GM12865 (cell line): ENCODE measurements at places on chromosomes 6 and 20.

GRCh38 chr20:11182720-11183119 is 508.9 kb upstream of the JAG1 start:
- no peak for DNase-seq

DNA sequence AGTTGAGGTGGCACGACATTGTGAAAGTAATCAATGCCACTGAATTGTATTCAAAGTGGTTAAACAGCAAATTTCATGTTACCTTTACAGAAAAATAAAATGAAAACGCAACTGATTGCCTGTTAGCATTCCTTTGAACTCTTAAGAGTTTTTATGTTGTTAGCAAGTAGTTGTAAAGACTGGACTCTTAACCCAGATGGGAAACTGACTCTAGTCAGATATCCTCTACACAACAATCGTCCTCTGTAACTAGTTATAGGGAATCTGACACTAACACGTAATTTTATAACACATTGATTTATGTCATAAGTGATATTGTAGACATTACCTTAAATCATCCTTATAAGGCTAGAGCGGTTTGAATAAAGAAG is 3.0 kb upstream of the FBXO9 start:
- DNase-seq, result no peak

DNA sequence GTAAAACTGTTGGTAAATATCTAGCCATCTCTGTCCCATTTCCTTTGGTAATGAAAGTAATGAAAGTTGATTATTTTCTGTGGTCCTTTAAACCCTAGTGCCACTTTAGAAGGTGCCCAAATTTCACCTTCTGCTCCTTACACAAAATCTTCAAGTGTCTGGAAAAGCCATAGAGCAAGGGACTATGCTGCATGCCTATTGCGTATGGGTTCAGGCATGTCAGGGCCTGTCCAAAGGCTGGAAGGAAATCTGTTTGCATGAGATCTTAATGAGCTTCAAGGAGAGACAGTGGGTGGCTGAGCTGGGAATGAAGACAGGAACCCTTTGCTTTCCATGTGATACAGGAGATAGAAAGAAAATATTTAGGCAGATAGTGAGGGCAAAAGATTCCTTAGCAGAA is 66.6 kb upstream of the CCN6 start:
- no peak for DNase-seq

DNA sequence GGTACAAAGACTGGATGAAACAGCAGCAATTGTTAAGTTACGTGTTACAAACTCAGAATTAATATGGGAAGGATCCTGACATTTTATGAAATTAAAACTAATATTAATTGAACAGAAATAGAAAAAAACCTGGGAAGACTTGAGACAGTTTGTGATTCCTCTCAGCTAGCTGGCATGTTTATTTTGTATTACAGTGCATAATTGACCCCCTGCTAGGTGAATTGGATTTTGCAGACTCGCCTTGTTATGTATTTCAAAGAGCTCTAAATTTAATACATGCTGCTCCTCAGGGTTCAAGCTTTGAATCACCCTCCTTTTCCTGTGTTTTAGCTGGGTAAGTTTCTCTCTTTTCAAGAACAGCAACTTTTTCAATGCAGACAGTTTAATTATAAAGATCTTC is 339.4 kb downstream of the PLCB1 start:
- no peak for DNase-seq

DNA sequence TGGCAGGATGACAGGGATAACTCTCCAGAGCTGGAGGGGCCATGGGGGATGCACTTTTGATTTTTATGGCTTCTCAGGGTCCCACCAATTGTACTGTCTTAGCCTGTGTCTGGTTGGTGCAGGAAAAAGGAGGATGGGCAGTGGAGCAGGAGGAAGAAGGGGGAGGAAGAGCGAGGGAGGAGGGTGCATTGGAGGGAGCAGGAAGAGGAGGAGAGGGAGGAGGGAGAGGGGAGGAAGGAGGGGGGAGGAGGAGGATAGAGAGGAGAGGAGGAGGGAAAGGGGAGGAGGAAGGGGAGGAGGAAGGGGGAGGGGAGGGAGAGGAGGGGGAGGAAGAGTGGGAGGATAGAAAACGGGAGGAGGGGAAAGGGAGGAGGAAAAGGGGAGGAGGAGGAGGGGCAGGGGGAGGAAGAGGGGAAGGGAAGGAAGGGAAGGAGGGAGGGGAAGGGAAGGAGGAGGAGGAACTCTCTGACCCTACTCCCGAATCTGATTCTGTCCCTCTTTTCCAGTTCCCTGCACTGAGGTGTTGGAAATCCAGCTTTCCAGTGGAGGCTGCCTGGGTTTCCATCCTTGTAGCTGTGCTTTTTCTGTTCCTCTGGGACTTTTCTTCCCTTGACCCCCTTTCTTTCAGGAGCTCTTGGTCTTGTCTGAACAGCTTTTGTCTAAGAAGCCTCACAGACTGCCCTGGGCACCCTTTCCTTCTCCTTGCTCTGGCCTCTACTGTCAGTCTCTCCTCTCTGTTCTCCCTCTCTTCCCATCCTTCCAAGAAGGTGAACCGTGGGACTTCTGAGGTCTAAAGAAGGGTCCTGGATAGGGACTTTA is 149.4 kb downstream of the DHX35 start:
- no peak for DNase-seq

- DNase-seq, result peak; percentile 78
These were observed 67.4 kb downstream of the ALDH8A1 start for GRCh38 chr6:134882426-134883038.

DNA sequence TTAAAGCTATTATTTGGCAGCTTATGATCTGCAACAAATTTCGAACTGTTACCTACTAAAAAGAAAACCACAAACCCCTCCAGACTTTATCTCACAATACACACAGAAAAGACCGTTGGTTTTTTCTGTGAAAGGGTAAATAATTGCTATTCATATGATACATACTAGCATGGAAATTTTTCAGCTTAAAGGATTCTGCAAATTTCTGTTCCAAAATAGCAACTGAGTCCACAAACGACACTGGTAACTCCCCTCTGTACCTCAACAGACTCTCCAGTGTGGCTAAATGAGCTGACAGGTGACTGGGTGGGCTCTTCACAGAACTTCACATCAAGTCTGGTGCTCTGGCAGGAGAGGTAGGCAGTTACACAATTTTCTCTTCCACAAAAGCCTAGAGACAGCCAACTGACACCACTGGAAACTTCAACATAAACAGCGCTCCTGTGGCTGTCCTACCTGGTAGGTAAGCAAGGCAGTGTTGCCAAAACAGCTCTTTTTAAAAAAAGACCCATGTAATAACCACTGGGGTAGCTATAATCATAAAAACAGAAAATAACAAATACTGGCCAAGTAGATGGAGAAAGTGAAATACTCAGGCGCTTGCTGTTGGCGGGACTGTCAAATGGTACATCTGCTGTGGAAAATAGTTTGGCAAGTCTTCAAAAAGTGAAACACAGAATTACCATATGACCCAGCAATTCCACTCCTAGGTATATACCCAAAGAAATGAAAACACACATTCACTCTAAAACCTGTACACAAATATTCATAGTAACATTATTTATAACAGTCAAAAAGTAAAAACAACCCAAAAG is 37.8 kb downstream of the ELOVL5 start:
- DNase-seq, result no peak

DNA sequence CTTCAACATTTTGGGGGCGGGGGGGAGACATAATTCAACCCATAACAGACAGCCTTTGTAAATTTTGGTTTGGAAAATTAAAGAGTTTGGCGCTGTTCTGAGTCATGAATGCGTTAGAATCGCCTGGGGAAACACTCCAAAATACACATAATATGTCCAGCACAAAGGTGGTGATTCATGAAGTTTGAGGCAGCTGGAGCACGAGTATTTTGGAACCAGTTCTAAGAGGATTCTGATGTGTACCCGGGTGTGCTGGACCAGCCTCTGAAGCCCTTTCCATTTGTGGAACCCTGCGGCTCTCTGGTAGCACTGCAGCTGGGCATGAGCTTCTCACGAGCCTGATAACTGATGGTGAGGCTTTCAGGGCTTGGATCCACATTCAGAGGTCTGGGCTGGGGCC is 4.7 kb downstream of the GMPR start:
- no peak for DNase-seq

DNA sequence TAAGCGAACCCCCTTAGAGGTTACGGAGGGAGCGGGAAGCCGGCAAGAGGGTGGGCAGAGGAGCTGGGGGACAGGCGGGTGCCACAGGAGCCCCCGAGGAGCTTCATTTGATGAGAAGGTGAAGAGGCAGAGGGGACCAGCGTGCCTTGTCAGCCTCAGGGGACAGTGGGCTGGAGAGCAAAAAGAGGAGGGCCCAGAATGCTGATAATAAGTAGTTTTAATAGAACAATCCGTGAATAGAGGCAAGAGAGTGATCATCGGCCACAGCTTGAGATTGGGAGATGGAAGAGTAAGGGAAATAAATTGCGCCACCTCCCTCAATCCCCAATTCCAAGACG is 1.3 kb downstream of the COL19A1 start:
- DNase-seq, result no peak

DNA sequence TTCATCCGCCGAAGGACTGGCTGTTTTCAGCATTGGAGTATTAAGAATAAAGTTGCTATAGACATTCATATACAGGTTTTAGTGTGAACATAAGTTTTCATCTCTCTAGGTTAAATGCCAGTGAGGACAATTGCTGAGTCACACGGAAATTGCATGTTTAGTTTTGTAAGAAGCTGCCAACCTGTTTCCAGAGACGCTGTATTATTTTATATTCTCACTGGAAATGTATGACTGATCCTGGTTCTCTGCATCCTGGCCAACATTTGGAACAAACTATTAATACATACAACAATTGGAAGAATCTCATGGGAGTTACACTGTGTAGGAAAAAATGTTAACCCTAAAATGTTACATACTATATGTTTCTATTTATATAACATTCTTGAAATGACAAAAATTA is 16.7 kb upstream of the TGM6 start:
- DNase-seq, result no peak

GRCh38 chr6:166435574-166435973 is 52.8 kb upstream of the MPC1 start:
- DNase-seq, result no peak

DNA sequence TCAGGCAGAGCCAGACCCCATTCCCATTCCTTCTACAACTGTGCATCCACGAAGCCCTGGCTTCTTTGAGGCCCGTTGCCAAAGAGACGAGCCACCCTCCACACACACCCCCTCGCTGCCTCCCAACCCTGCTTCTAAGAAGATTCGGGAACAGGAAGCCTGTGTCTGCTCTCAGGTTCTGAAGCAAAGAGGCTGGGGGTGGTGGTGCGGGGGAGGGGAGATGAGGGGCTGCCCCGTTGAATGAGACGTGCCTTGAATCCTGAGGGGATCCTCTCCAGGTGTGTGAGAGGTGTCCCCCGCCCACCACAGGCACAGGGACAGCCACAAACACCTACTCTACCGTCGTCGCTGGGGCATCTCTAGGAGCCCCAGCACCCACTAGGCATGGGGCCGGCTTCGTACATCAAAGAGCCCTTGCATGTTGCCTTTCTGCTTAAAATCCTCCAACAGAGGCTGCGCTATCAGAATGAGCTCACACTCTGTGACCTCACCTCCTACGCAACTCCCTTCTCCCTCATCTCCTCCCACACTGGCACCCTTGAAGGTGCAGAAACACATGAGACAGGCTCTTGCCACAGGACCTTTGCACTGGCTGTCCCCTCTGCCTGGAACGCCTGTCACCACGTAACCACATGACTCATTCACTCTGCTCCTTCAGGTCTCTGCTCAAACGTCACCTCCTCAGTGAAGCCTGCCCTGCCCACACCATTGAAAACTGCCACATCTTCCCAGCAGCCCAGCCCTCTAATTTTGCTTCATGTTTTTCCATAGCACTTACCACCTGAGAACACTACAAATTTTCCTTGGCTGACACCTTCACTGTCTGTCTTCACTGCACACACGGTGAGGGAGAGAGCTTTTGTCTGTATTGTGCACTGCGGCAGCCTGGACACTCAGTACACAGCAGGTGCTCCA is 58.5 kb downstream of the PREX1 start:
- DNase-seq, result peak; percentile 66

GRCh38 chr6:90413867-90414266 is 117.2 kb upstream of the BACH2 start:
- DNase-seq, result peak; percentile 41

GRCh38 chr6:163309491-163310026 is 105.0 kb upstream of the QKI start:
- DNase-seq, result no peak

GRCh38 chr6:156904176-156904967 is 127.2 kb downstream of the ARID1B start:
- no peak for DNase-seq

GRCh38 chr6:127811900-127812570 is 88.8 kb downstream of the THEMIS start:
- no peak for DNase-seq
